ENCODE measurements at places on chromosomes 12 and 14.

DNA sequence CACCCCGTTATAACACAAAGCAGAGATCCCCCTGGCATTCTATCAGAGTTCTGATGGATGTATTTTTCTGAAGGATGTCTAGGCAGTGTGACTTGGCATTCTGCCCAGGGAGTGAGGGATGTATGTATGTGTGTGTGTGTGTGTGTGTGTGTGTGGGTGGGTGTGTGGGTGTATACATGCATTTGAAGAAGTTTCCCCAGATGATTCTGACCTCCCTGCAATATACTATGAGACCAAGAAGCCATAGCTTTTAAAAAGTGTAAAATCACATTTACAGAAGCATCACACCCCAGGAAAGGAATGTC is 59.7 kb upstream of the NAP1L1 start:
- no peak for DNase-seq

DNA sequence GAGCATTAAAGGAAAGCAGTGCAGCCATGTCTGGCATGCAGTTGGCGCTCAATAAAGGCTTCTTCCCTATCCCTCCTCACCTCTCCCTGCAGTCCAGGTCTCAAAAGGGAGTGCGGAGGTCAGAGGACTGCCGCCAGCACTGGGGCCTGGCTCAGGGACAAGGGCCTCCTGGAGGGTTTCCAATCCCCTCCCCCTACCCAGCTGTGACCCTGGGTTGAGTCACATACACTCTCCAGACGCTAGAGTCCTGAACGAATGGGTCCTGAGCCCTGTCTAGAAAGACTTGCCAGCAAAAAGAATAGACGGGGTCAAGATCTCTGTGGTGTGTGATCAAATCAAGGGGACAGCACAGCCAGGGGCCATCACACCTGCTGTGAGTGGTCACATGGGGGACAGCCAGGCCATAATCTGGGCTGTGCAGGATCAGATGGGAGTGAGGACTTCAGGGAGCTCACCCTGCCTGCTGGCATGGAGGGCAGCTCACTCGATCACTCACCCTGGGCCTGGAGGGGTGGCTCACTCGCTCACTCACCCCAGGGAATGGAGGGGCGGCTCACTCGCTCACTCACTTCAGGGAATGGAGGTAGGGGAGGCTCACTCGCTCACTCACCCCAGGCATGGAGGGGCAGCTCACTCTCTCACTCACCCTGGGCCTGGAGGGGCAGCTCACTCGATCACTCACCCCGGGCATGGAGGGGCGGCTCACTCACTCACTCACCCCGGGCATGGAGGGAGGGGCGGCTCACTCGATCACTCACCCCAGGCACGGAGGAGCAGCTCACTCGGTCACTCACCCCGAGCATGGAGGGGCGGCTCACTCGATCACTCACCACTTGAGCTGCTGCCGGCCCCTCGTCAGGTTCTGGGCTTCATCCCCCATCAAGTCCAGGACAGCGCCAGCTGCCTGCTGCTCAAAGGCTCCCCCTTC is 12.8 kb downstream of the CFAP73 start:
- no peak for DNase-seq

- DNase-seq = no peak
Measured at GRCh38 chr14:20556500-20557211, 4.2 kb downstream of the RNASE9 start.

DNA sequence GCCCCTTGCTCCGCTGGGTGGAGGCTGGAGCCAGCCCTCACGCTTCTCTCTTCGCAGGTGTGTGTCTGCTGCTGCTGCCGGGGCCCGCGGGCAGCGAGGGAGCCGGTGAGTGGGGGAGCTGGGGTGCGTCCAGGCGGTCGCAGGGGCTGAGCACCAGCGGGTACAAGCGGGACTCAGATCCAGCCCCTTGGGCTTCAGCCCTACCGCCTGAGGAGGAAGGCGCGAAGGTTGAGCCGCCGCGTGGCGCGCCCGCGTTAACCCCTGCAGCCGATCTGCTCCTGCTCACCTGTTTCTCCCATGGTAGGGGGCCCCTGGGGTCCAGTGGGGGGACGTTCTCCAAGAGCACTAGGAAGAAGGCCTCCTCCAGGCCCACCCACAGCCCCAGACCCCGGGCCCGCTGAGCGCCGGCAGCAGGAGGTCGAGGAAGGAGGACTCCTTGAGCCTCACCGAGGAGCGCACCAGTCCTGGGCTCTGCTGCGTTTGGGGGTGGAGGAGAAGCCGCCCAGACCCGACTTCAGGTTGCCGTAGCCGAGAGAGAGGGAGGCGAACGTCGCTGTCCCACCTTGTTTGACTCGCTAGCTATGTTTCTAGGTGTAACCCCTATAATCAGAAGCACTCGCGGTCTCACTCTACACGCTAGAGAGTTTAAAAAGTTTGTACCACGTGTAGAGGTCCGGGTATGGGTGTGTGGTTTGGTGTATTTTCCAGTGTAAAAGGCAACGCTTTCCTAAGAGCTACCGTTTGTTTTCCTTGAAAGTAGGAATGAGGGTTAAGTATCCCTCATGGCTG is 834 bp downstream of the COCH start:
- peak; percentile 67 for DNase-seq

DNA sequence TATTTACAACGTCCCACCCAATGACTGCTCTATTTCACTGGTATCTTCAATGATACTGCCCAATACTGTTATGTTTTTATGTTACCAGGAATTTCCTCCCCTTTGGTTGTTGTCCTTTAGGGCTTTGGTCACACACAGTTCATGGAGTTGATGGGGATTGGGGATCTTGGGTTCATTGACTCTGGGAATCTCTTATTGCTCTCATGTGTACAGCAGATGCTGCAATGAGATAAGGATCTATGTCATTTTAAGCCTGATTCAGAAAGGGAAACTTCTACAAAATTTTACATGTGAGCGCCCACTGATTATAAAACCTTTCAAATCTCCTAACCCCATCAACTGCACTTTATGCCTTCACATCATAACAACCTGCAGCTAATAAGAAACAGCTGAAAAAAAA is 67.2 kb downstream of the FAR2 start:
- DNase-seq = no peak

DNA sequence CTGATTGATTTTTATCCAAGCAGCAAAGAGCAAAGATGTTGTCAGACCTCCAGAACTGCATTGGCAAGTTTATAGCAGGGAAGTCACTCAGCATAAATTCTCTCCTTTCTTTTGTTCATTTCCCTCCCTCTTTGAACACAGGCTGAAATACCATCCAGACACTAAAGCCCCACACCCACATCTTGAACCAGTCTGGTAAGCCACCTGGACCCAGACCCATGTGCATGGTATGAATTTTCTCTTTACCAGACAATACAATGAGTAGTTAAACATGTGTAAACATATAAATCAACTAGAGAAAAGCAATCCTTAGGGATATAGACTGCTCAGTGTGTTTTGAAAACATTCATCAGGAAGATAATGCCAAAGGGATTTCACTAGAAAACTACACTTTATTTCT is 488.3 kb upstream of the FLRT2 start:
- no peak for DNase-seq

DNA sequence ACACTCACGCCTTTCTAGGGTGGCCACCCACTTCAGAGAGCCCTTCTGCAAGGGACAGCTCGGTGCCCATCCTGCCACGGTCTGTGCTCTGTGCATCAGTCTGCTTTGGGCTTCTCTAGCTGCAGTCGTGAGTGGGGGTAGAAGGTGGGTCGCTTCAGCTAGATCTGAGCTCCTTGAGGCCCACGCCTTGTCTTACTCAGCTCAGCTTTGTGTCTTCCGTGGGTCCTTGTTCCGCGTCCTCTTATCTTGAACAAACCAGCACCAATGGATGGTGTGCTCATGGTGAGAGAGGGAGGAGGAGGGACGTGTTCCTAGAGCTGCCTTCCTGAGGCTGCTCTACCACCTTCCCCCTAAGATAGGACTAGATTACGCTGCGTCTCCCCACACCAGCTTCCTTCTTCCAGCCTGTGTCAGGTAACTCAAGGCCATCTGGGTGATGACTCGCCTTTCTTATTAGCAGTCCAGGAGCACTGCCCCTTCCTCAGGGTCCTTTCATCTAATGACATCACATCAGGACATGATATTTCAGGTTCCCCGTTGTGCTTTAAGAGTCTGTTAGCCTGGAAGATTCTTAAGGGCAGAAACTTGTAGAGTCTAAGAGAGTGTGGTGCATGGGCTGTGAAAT is 118.8 kb downstream of the TSPAN9 start:
- no peak for DNase-seq

DNA sequence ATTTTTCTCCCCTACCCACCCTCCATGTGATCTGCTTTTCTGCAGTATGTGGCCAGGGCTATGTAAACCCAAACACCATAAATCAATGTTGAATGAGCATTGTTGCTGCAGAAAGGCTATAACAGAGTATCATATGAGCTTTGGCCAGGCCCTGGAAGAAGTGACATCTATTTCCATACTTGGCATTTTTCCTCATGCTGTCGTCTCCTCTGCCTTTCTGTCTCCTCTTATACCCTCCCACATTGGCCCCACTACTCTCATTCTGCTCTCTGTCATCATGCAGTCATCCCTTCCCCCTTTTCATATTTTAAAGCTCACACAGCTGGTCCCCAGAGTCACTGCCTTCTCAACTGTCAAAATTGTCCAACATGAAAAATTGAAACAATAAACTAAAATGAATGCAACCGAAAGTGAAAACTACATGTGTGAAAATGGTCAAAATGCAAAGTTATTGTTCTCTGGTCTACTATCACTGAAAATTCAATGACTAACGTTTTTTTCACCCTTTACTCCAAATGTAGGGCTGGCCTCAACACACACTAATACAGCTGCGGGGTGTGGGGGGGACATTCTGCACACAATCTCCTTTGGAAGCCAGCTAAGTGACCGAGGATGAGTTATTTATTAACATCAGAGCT is 290.7 kb upstream of the TMPO start:
- DNase-seq = no peak

DNA sequence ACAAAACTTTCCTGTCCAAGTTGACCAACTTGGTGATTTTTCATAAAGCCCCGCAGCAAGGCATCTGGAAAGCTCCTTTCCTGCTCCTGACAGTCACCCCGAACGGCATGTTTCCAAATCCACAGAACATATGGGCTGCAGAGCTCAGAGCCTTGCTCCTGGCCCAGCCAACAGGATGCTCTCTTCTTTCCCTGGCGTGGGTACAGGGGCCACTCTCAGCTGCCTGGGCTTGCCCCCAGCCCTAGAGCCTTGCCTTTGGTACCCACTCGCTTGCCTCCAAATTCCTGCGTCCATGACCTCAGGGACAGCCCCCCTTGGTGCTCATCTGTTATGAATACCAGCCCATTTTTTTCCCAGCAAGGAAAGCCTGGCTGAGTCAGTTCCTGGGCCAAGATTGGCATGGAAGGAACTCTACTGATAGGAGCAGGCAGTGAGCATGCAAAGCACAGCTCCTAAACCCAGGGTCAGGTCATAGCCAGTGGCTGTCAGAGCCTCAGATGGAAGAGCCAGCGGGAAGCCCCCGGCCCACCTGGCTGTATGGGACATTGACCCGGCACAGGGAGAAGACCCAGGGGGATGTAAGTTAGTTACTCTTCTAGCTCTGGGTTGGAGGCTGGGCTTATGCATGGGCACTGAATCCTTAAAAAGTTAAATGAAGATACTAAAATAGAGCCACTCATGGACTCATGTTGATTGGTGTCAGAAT is 105.3 kb upstream of the RTL1 start:
- peak; percentile 17 for DNase-seq

GRCh38 chr14:87049950-87050349 is 943.0 kb downstream of the GALC start:
- peak; percentile 54 for DNase-seq

DNA sequence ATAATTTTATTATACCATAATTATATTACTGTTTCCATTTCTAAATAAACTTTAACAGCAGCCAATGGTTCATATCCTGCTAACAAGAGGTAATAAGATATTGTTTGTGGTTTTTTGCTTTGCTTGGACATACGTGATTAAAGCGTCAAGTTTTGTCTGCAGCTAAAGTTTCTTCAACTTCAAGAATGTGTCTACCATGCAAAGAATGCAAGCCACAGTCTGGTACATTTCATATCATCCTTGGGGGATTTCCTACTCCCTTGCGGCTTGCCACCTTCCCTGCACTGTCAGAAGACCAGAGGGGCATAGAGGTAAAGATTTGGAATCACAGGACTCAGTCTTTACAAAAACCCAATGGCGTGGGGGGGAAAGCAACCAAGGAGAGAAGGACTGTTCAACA is 125.2 kb downstream of the MED13L start:
- DNase-seq = no peak

- DNase-seq = no peak
Measured at GRCh38 chr12:51973560-51973959, 22.1 kb downstream of the ACVR1B start.

GRCh38 chr12:93287149-93287548 is 90.6 kb upstream of the NUDT4 start:
- DNase-seq = no peak

DNA sequence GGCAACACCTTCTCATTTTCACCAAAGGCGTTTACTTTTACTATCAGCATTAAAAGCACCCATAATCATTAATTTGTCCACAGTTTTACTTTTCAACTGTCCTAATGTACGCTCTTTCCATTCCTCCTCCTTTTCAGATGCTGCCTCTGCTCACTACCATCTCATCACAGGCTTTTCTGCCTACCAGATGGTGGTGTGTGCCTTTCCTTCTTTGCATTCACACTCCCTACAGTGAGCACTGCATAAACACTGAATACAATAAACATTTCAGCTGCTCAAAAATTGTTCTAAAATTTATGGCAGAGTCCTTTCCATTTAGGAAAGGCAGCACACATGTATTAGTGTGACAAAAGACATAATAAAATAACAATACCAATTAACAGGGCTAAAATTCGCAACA is 435.7 kb downstream of the GXYLT1 start:
- no peak for DNase-seq

- DNase-seq = no peak
Measured at GRCh38 chr12:91926848-91927247, 218.8 kb downstream of the BTG1 start.

DNA sequence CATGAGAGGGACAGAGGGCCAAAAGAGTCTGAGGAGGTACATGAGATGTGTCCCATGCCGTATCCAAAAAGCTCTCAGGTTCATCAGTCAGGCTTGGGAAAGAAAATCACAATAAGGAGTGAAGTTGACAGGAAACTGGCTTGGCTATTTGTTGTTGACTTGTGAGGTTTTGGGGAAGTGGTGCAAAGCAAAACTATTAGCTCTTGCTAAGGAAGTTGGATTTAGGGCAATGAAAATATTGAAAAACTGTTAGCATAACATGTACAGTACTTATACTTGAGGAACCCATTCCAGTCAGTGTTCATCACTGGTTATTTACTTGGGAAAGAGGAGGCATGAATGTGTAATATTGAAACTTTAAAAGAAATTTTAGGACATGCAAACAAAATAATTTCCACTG is 145.9 kb downstream of the DUSP6 start:
- no peak for DNase-seq

GRCh38 chr12:11746024-11746771 is 96.7 kb downstream of the ETV6 start:
- DNase-seq = no peak
